CD4-positive, alpha-beta T cell treated with Interferon gamma for 1 hour (primary cell): ENCODE measurements at places on chromosomes 13 and 19.

DNA sequence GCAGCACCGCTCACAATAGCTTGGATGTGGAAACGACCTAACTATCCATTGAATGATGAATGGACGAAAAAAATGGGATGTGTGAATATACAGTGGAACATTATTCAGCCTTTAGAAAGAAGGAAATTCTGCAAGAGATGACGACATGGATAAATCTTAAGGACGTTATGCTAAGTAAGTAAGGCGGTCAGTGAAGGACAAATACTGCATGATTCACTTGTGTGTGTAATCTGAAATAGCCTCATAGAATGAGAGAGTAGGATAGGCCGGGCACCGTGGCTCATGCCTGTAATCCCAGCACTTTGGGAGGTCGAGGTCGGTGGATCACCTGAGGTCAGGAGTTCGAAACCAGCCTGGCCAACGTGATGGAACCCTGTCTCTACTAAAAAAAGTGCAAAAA, 25.4 kb upstream of the ZNF766 start:
- DNase-seq: no peak

- no peak for DNase-seq
Observed at GRCh38 chr13:41179593-41180250, 14.6 kb downstream of the KBTBD7 start.

- no peak for DNase-seq
Observed at GRCh38 chr13:32125221-32125689, 93.7 kb downstream of the FRY start.

GRCh38 chr19:51739466-51740213, 12.0 kb downstream of the FPR1 start:
- no peak for DNase-seq

DNA sequence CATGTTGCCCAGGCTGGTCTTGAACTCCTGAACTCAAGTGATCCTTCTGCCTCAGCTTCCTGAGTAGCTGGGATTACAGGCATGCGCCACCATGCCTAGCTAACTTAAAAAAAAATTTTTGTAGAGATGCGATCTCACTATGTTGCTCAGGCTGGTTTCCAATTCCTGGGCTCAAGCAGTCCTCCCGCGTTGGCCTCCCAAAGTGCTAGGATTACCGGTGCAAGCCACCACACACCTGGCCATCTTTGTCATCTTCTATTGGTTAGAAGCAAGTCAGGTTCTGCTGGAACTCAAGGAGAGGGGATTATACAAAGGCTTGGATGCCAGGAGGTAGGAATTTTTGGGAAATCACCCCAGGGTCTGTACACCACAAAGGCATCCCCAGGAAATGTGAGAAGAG, 25.2 kb downstream of the TNFSF14 start:
- no peak for DNase-seq

DNA sequence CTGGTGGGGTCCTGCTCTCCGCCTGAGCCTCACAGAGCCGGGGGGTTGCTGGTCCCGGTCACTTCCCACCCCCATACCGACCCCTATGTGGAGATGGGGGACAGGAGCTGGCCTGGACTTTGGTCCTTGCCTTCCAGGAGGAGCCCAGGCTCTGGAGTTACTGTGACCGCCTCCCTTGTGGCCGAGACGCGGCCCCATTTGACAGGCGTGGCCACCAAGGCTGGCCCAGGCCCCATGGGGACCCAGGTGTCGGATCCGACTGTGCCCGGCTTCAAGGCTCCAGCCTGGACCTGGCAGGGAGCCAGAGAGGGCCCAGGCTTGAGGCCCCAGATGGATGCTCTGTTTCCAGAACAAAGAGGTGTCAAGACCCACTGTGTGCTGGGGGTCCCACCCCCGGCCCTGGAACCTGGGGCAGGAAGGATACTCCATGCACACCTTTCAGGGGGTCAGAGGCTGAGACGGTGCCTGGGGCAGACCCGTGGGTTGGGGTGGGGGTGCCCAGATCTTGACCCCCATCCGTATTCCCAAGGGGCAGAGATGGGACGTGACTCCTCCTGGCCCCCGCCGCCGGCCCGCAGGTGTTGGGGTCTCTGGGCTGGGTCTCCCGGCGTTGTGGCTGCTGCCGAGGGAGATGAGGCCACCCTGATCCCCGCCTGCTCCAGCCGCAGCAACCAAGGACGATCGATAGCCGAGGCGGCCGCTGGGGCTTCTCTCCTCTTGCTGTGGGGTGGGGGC, 47.8 kb upstream of the TCF3 start:
- DNase-seq: no peak

DNA sequence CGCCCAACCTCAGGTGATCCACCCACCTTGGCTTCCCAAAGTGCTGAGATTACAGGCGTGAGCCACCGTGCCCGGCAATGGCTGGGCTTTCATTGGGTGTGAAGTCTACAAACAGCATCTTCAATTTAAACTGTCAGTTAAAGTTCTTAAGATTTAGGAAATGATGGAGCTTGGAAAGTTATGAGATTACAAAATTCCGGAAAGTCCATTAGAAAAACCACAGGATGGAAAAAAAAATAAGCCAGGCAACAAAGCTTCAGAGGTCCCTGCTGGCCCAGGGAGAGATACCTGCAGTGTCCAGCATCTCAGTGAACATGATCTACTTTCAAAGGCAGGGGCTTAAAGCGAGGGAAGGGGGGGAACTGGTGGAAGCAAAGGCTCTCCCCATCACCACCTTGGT, 4.6 kb upstream of the ZNF587B start:
- no peak for DNase-seq

DNA sequence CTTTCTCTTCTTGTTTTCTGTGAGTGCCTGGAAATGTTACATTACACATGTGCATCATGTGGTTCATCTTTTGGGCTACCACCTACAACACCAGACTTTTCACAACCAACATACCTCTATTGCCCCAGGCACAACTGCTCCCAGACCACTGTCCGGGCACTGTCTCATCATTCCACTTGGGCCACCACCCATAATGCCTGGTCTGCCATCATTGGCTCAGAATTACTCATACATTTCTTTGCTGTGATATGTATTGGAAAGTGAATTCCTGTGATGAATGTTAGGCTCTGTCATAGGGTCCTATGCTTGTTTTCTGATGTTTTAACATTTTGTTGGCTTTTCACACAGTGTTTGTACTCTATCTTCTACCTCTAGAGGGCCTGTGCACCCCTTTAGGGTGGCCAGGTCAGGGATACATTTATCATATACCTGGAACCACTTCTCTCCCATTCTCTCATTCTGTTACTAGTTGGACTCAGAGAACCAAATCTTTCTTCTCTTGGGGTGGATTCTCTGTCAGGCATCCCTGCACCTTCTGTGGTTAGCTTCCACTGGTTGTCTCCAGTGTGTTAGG, 172.8 kb downstream of the NHLRC3 start:
- DNase-seq: no peak

GRCh38 chr13:46473806-46474205, 79.2 kb upstream of the LRCH1 start:
- no peak for DNase-seq

DNA sequence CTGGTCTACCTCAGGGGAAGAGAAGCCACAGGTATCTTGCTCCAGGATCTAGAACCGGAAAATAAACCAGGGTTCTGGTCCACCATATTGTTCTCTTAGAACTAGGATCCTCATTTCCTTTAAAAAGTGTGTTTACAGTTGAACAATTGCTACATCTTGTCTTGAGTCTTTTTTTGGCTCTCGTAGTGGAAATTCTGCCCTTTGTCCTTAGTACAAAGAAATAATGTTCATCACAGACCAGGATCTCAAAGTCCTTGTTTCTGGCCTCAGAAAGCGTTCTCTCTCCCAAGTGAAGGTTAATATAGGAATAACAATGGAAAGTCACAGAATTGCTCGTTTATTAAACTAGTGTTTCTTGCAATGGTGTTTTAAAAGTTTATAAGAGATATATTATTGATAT, 20.8 kb downstream of the KLF2 start:
- DNase-seq: no peak

- DNase-seq: no peak
Observed at GRCh38 chr13:111943229-111943795, 123.6 kb upstream of the SOX1 start.

DNA sequence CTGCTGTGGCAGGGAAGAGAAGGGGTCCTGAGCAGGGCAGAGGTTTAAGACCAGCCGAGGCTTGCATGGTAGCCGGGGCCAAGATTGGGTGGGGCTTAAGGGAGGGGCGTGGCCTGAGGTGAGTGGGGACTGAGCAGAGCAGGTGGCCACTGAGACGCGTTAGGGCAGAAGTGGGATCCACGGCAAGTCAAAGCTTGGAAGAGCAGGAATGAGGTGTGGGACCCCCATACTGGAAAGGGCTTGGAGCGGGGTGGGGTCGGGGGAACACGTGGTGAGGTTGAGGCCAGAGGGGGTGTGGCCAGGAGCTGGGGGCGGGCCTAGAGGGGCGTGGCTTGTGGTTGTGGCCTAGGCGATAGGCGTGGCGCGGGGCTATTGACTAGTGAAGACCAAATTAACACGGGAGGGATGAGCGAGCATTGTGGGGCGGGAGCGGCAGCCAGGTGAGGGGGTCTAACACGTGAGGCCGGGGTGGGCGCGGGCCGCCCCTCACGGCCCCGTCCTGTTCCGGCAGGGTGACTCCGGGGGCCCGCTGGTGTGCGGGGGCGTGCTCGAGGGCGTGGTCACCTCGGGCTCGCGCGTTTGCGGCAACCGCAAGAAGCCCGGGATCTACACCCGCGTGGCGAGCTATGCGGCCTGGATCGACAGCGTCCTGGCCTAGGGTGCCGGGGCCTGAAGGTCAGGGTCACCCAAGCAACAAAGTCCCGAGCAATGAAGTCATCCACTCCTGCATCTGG, 3.3 kb downstream of the CFD start:
- peak; percentile 79 for DNase-seq

GRCh38 chr13:53198017-53198416, 169.4 kb downstream of the OLFM4 start:
- no peak for DNase-seq

- peak; percentile 28 for DNase-seq
Observed at GRCh38 chr19:35090506-35091214, 25.0 kb upstream of the FXYD3 start.

DNA sequence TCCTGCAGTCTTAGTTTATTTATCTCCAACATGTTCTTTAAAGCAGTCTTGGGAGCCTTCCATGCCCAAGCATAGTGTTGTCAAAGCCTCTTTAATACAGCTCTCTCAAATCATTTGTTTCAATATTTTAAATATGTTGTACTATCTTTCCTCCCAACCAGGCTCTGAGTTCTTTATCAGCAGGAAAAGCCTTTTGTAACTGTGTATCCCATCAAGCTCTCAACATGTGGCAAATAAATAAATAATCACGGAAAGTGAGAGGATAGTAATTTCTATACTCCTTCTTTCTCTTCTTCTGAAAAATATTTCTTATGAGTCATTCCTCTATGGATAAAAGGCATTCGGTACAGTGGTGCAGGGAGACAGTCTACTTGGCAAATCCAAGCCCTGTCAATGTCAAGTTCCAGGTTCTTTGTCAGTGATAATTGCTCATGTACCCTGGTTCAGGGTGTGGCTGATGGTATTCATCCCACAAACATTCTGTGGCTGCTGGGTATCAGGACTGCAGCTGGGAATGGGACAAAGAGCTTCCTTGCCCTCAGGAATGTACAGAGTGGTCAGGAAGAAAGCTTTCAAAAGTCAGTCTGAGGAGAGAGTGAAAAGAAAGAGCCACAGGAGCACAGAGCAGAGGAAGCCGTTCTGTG, 384.3 kb downstream of the EFNB2 start:
- DNase-seq: no peak

DNA sequence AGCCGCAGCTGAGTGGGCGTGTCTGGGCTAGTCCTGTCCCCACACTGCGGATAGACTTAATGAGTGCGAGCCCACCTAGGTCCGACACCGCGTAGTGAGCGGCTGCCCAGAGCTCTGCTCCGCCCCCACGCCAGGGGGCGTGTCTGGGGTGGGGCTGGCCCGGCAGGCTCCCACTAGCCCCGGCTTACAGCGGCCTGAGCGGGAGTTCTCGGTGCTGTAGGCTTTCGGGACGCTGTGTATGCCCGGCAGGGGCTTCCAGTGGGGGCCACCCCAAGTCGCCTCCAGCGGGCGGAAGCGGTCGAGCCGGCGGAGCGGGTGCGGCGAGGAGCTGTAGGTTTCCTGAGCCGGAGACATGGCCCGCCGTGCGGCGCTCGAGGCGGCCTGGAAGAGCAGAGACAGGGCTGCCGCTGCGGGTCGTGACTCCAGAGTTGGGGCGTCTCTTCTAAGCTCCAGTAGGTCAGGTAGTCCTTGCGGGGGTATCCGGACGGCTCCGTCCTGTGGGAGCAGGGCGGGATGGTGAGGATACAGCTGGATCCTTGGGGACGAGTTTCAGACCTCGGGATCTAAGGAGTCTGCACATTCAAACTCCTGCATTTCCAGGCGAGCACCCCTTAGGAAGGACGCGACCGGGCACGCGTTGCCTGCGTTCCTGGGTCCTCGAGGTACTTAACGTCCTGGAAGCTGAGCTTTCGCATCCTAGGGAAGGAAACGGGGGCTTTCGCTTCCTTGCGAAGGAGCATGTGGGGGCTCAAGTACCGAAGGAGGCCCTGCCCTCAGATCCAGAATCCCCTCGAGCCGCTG, 1.2 kb downstream of the CGB7 start:
- DNase-seq: peak; percentile 30

DNA sequence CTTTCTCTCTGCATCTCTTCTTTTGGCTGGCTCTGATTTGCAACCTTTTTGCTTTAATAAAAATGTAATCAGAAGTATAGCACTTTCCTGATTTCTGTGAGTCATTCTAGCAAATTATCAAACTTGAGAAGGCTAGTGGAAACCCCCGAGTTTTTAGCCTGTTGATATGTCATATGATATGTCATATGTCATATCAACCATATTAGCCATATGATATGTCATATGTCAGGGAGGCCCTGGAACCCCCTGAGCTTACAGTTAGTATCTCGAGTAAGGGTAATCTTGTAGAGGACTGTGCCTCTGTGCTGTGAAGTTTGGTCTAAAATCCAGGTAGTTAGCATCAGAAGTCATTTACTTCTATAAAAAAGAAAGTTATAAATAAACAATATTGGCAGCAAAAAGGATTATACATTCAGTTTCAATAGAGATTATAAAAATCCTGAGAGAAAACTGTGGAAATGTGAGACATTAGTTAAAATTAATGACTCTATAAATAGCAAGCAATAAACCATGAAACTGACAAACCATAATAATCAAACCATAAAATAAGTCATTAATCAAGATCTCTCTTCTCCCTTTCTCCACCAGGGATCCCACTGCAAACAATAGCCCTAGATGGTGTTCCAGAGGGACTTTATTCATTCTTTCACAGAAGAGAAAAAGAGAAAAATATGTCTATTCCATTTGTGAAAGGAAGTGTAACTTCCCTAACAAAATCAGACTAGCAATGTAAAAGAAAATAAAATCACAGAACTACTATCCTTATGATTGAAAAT, 167.4 kb downstream of the NALCN start:
- DNase-seq: no peak

GRCh38 chr19:5697890-5698634, 8.0 kb downstream of the RPL36 start:
- no peak for DNase-seq

- peak; percentile 68 for DNase-seq
Observed at GRCh38 chr19:47296036-47296435, 13.6 kb upstream of the C5AR1 start.

- no peak for DNase-seq
Observed at GRCh38 chr19:41226053-41226873, 7.2 kb downstream of the AXL start.

DNA sequence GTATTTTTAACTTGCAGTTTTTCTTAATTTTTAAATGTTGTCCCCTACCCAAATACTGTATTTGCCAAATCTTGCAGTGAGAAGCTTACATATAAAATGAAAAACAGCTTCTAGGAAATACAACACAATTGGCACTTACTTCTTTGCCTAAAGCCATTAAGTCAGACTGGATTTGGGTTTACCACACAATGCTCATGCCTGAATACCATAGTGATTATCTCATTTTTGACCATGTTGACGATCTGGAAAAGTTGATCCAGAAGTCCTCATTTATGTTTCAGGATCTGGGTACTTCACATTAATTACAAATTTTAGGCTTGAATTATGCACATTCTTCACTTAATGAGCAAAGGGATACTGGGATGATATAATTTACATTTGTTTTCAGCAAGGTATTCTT, 2.4 kb downstream of the RNF6 start:
- DNase-seq: no peak
